ENCODE measurements at places on chromosomes 11 and 22.

GRCh38 chr11:80970037-80970436 lies 1529.2 kb upstream of the TENM4 start:
- no peak for DNase-seq

DNA sequence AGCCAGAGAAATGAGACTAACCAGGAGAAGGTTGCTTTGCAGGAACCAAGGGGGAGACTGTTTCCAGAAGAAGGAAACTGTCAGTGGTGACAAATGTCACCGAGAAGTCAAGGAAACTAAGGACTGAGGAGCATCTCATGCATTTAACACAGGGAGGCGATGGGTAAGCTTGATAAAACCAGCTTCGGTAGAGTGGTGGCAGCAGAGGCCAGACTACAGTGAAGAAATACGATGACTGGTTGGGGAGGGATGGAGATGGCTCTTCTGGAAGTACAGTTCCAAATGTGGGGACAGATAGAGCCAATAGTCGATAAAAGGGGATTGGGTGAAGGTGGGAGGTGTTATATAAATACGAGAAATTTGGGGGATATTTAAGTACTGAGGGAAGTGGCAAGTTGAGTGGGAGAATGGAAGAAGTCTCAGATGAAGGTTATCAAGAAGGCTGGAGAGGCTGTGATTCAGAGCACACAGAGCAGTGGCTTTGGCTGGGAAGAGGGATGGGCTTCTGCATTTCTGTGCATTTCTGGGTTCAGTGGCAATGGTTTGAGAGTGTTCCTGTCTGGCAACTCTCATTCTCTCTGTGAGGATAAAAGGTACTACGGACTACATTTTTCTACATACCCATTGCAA lies 29.2 kb downstream of the SC5D start:
- peak; percentile 20 for DNase-seq

DNA sequence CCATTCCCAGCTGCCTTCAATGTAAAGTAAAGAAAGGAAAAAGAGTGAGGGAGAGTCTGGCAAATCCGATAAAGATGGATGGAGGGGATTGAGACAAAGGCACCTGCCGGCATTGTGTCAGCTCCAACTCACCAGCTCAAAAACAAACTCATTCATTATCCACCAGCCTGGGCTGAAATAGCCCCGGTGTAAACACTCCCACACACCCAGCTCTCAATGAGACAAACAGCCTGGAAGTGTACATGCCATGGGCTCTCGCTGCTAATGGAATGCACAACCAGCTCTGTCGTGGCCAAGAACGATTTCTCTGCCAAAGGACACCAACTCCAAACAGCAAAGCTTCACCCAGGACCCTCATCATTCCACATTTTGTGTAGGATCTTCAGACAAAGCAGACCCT lies 89.3 kb upstream of the OPCML start:
- no peak for DNase-seq

DNA sequence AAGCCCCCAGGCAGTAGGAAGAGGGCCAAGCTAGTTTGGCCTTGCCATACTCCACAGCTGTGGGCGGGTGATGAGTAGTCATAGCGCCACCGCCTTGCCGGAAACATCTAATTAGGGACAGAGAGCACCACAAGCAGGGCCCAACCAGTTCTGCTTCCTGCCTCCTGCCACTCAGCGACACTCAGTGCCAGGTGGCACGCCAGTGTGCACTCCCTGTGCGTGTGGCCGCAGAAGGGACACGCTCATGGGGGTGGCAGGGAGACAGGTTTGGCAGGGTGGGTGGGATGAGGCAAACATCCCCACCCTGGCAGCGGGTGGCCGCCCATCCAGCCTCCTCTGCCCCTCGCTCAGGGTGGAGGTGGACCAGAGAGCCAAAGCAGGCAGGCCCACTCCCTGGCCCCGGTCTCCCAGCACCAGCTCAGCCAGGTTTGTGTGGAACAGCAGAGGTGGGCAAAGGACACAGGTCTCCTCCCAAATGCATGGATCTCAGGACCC lies 4.9 kb downstream of the OVOL1 start:
- DNase-seq: peak; percentile 26

GRCh38 chr22:38273135-38273826 lies 471 bp upstream of the TMEM184B start:
- DNase-seq: no peak

DNA sequence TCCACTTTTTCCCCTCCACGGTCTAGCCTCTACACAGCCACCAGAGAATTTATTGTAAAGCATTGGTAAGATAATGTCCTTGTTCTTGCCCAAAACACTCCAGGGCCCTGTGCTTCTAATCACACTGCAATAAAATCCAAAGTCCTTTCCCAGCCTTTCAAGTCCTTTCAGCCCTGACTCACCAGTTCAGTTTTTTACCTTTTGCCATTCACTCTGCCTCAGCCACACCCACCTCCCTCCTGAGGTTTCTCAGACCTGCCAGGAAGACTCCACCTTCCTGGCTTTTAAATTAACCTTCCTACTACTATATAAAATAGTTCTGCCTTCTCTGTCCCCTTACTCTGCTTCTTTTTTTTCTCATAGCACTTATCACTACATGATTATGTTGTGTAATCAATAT lies 91.0 kb upstream of the ARHGAP32 start:
- no peak for DNase-seq

DNA sequence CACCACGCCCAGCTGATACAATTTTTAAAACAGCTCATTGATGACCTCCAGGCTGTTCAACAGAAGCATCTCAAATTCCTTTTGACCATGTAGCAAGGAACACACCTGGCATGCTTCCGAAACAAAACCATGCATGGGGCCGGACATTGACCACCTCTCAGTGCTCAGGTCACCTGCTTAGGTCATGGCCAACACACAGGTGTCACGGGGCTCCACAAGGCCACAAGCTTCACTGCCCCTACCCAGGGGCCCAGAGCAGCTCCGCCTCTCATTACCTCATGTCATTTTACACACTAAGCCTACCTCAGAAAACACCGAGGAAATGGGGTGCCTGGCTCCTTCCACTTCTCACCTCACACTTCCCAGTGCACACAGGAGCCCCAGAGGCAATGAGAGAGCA lies 26.6 kb downstream of the YPEL1 start:
- no peak for DNase-seq

GRCh38 chr11:74057249-74058151 lies 48.6 kb upstream of the UCP3 start:
- no peak for DNase-seq

DNA sequence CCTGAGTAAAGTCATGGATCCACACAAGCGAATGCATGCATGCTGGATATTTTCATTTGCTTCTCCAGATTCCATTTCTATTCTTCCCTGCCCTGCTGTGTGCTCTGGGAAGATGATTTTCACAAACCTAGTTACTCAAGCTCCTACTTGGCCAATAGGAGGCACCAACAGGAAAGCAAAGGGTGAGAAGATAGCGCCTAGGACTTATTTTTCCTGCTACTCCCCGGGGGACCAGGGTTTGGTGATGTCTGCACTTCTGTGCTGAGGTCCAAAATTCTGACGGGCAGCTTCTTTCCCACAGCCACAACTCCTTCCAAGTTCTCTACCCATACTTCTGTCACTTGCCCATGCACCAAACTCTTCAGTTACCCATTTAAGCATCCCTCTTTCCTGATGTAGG lies 509.3 kb upstream of the TENM4 start:
- DNase-seq: no peak

DNA sequence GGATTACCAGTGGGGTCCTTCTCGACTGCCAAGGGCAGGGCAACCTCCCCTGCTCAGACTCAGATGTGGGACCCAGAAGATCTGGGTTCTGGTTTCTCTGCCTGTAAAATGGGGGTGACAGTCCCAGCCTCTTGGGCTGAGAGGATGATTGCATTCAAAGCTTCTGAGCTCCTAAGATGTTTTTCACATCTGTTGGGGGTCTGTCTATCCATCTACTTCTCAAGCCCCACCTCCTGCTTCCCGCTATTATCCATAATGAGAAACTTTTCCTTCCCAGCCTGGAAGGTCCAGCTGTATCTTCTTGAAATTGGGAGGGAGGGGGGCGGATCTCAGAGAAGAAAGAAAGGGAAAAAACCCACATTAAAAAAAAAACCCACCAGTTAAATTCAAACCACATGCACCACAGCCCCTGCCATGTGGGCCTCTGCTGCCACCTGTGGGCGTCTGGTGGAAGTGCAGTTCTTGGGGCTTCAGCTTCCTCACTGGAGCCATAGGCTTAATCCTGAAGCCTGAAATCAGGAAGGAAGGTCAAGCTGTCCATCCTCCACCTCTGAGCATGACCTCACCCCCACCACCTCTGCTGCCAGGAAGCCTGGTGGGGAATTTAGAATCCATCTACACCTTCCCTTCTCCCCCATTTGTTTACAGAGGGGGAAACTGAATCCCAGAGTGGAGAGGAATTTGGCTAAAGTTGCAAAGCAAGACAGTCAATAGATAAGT lies 27.3 kb downstream of the ARHGEF17 start:
- peak; percentile 81 for DNase-seq

DNA sequence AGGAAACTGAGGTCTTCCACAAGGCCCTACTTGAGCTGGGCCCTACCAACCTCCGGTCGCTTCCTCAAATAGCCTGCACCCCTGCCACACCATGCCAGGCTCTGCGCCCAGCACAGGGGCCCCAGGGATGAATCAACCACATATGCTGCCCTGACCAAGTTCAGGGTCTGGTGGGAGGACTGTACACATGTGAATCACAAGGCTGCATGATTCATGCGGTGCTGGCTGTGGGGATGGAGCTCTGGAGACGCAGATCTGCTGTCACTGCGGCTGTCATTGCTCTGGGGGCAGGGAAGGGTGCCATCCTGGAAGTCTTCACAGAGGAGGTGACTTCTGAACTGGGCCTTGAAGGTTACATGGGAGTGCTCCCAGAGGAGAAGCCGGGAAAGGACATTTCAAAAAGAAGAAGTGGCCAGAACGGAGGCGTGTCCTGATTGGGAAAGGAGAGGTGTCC lies 21.5 kb downstream of the CYTH4 start:
- DNase-seq: peak; percentile 61

- no peak for DNase-seq
Observed at GRCh38 chr11:15923183-15923582, 433.2 kb downstream of the SOX6 start.

DNA sequence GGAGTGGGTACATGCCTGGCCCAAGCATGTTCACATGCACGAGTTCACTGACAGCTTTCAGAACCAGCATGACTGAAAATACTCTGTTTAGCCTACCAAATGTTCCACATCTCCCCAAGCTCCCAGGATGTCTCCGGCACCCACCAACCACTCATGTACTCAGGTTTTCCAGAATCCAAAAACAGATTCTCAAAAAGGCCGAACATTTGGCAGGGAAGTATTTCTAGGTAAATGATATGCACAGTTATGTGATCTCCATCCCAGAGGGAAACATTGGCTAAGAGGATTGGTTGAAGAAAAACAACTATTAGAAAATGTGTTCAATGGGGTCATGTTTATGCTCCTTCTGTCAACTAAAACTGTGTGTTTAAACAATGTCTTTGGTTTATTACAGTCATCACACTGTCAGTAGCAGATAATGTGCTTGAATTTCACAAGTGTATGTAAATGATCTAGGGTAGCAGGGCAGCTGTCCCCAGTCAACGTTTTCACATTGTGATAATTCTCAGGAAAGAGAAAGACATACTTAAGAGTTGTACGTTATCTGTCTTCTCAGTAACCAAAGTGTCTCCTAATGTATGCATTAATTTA lies 52.3 kb downstream of the BARX2 start:
- DNase-seq: no peak

GRCh38 chr11:69825941-69826340 lies 6.7 kb upstream of the FGF3 start:
- DNase-seq: no peak

DNA sequence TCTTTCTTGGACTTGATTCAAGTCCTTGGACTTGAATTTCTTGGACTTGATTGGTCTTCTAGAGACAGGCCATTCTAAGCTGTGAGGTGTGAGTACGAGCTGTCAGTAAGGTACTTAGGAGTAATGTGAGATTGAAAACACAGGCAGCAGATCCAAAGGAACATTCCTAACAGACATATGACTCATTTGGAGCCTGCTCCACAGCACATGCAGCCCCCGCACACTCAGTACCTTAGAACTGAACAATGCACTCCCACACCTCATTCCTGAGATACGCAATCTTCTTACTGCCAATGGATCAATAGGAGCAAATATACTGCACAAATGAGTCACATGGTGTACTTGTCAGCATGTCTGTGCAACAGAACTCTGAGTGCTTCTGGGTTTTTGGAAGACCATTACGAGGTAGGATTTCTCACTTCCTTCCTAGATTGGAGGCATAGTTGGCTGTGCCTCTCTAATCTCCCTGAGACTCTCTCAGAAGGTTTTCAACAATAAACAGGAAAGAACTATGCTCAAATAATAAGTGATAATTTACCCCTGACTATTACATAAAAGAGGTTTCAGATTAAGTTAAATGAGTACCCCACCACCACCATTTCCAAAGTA lies 243.1 kb downstream of the KCNA4 start:
- no peak for DNase-seq

- DNase-seq: no peak
Observed at GRCh38 chr11:23684701-23685100, 812.2 kb upstream of the LUZP2 start.

DNA sequence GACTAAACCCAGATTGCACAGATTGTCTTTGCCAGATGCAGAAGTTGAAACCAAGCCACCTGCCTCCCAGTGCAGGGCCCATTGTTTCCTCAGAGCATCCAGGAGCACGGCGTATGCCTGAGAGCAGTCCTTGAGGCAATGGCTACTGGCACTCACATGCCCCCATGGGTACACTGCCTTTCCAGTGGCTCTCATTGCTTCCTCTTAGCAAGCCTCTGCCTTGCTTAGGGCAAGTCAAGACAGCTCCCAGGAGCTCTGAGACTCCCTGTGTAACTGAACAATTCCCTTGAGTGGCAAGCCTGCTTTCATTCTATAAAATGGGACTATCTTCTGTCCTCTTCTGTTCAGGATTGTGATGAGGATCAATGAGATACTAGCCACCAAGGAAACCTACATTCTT lies 4.1 kb downstream of the SYTL2 start:
- DNase-seq: no peak

GRCh38 chr11:74707602-74708510 lies 23.4 kb downstream of the CHRDL2 start:
- no peak for DNase-seq

GRCh38 chr22:46104170-46104880 lies 46.0 kb upstream of the PPARA start:
- no peak for DNase-seq

DNA sequence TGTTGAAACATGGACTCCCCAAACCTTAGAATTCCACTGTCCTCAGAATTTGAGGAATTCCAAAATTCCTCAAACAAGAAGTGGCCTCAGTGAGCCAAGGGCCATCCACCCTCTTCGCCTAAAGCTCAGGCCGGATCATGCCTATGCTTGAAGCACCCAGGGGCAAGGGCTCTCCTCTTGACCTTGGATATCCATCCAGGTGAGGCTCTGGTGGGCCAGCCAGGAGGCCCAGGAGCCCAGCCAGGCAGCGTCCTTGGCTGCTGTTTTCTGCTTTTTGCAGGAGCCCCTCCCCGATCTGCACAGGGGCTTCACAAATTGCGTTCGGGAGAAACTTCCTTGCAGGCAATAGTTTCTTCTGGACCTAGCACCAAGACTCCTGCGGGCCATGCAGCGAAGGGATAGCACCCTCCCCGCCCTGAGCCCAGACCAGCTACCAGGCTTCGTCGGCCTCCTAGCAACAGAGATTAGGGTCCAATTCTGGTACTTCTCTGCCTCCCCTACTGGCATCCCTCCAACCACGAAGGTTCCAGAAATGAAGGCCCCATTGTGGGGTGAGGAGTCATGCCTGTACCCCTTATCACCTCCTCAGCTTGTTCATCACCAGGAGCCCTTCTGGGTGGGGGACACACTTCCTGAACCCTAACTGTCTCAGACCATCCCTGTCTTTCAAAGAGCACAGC lies 2.0 kb downstream of the PHLDA2 start:
- DNase-seq: no peak

- DNase-seq: no peak
Observed at GRCh38 chr11:1121813-1122663, 35.7 kb upstream of the MUC5AC start.

GRCh38 chr11:78838417-78838816 lies 263.8 kb upstream of the NARS2 start:
- DNase-seq: no peak

Data from activated CD4-positive, alpha-beta T cell treated with anti-CD3 and anti-CD28 coated beads for 4 hours (primary cell).